Pons (tissue), 1 donor: ENCODE measurements at places on chromosomes 11 and 22.

GRCh38 chr11:25943777-25944661 lies 387.9 kb upstream of the ANO3 start:
- no peak for DNase-seq

DNA sequence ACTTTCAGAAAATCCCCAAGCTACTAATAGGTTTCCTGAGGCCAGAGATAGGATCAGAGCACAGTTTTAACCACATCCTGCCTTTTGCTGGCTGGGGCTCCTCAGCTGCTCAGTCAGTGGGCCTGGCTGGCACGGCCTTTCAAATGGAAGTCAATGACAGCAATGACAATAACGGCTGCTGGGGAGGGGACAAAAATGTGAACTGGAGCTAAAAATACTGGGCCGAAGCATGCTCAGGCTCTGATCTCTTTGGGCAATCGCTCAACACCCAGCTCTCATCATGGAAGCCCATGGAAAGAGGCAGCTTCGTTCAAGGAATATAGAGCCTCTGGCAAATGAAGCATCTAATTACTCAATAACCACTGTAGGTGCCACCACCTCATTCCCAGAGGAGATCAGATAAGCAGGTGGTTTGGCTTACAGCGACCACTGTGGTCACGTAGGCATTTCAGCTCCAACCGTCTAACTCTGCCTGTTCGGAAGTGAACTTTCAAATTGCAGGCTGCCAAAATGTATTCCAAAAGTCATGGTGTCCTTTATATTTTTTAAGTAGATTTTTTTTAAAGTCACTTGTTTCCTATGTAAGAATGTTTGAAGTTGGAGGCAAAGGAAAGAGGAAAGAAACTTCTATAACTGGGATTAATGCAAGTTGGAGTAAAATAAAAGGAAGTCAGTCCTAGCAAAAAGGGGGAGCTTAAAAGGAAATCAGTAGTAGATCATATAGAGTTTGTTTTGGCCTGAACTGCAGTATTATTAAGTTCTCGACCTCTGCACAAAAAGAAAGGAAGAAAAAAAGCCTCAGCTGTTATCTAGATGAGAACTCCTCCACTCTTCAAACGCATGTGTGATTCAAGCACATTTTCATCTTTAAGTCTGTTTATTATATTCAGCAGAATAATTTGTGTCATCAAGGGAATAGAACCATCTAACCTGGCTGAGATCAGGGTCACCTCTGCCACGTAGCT lies 14.1 kb downstream of the WT1 start:
- DNase-seq: no peak

DNA sequence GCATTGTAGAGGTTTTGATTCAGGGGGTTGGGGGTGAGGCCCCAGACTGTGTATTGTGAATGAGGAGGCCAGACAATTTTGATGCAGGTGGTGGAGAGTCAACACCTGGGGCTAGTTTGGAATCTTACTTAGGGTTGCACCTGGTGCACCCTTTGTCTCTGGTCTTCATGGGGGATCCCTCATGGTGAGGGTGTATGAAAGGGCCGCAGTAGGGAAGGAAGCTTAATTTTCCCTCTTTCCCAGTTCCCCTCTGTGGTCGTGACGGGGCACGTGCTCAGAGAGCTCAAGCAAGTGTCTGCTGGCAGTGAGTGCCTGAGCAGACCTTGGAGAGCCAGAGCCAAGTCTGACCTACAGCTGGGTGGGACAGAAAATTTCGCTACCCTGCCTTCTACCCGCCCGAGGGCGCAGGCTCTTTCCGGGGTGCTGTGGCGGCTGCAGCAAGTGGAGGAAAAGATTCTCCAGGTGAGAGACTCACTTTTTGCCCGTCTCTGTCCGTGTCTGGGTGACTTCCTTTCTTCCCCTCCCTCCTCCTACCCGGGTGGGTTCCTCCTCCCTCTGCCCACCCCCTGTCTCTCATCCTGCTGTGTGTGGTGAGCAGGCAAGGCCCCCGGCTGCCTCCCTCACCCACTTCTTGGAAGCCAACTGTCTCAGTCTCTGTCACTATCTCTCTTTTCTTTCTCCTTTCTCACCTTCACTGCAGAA lies 131.7 kb downstream of the MICAL2 start:
- no peak for DNase-seq

- no peak for DNase-seq
Observed at GRCh38 chr11:113528982-113529381, 53.8 kb upstream of the DRD2 start.

GRCh38 chr22:42328130-42328783 lies 57.8 kb upstream of the TCF20 start:
- DNase-seq: no peak

DNA sequence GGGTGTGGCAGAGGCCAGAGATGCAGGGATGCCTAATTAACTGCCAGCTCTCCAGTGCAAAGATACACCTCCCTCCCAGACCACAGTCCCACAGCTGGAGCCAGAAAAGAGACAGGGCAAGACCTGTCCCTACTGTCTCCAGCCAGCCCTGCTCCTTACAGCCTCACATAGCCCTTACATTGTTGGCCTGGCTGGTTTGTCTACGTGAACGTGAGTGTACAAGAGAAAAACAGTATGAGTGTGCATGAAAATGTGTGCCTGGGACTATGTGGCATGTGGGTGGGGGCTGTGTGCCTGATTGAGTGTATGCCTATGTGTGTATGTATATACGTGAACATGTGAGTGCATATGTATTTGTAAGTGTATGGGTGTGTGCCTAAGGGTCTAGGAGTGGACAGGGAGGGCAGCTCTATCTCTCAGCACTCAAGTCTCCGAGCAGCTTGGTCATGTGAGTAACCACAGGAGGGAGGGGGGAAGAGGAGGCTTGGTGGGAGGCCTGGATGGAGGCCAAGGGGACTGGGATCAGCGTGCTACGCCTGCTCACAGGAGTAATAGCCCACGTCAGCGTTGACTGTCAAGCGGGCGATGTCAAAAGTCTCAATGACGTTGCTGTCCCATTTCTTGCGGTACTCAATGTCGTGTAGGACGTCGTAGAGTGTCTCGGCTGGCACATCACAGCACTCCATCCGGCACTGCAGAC lies 6.6 kb upstream of the ARAP1 start:
- no peak for DNase-seq

DNA sequence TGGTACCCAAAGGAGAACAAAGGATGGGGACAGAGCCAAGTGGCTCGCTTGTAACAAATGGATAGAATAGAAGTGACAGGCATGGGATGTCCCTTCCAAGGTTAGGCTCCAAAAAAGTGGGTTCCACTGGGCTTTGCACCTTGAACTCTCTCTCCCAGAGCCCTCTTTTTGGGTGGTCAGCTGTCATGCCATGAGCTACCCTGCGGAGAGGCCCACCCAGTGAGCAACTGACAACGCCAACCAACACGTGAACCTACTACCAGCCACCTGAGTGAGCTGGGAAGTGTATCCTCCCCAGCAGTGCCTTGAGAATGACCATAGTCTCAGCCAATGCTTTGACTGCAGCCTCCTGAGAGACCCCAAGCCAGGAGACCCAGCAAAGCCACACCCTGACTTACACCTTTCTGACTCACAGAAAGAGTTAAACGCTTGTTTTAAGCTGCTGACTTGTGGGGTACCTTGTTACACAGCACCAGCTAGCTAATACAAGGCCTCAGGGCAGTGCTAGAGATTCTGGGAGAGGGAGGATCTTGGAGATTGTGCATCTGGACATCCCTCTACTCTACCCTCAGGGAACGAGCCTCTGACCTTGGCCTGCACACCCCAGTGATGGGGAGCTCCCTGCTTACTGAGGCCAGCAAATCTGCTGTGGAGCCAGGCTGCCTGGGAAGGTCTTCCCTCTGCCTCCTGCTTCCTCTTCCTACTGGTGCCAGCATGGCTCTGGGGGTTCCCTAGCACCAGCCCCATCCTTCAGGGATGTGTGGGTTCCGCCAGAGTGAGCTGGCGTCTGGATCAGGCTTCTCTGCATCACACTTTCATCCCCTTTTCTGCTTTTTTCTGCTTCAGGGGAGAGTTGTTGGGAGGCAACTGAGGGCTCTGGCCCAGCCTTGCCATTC lies 29.1 kb upstream of the RFPL3 start:
- DNase-seq: no peak

GRCh38 chr11:121104312-121104762 lies 3.3 kb downstream of the TECTA start:
- DNase-seq: no peak

GRCh38 chr22:46518542-46519325 lies 18.7 kb downstream of the CELSR1 start:
- no peak for DNase-seq

- DNase-seq: no peak
Observed at GRCh38 chr22:21589396-21589795, 21.9 kb downstream of the UBE2L3 start.

DNA sequence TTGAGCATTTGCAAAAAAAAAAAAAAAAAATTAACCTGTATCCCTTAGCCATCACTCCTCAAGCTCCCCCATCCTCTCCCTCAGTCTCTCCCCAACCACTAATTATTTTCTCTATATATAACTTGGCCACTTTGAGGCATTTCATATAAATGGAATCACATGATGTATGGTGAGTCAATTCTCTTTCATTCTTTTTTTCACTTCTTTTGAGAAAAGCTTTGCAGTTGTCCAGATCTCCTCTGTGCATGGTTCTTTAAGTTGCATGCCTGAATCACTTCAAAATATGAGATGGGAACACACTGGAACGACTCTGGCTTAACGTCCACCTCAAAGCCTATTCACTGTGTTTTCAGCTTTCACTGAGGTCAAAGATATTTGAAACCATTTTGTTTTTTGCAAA lies 40.7 kb downstream of the SHANK2 start:
- DNase-seq: no peak

GRCh38 chr11:68008381-68009337 lies 1.5 kb upstream of the ALDH3B1 start:
- no peak for DNase-seq

- no peak for DNase-seq
Observed at GRCh38 chr11:89442801-89443200, 48.4 kb downstream of the NOX4 start.
